ENCODE measurements at places on chromosomes 2 and 18.

- no peak for DNase-seq
Measured at GRCh38 chr18:54558609-54559585, 32.1 kb upstream of the DYNAP start.

- no peak for DNase-seq
Measured at GRCh38 chr2:31469648-31470047, 55.1 kb upstream of the XDH start.

- DNase-seq = no peak
Measured at GRCh38 chr2:192087398-192087958, 107.3 kb downstream of the TMEFF2 start.

DNA sequence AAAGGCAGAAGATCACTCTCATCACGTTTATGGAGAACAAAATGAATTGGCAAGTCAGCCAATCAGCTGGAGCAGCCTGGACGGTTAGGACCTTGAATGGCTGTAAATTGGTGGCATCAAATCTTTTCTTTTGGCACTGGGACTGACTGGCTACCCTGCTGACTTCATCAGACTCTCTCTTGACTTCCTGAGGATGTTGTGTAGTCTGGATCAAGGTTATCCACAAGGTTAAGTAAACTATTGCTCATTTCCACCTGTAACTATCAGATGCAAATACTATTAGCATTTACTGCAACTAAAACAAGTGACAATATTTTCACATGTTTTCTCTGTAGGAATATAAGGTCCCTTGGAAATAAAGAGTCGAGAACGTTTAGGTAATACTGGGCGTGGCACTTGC lies 134.3 kb upstream of the RASGRP3 start:
- DNase-seq = no peak

GRCh38 chr2:149355716-149356422 lies 25.5 kb downstream of the LYPD6 start:
- DNase-seq = no peak

DNA sequence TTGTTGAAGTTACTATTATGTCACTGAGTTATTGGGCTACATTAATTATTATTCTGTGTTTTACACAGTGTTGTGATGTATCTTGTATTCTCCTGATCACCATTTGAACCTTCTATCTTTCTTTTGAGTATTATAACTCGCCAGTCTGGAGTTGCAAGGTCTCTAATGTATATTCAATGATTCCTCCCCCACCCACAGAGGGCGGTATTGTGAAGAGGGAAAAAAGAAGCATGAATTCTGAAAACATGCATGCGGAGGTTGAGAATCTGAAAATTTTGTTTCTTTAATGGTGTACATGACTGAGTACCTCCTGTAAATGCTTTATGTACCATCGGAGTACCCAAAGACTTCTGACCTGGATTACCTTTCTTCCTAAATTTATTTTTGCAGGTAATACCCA lies 266.6 kb downstream of the NR4A2 start:
- no peak for DNase-seq

DNA sequence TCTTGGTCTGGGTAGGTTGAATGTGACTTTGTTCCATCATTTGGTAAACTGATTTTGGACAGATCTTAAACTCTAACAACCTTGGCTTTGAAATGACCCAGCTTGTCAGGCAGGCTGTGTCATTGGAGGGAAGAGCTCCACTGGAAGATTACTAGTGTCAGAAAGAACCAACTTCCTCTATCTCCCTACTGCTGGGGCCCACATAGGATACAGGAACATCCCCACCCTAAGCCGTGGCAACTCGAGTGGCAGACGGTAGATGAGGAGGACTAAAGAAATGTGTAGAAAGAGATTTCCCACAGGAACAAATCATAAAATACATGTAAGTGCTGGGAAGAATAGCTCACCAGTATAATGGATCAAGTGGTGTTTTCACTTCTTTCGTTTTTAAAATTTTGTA lies 4.3 kb upstream of the G6PC2 start:
- DNase-seq = no peak

GRCh38 chr18:78642296-78642951 lies 337.2 kb upstream of the SALL3 start:
- no peak for DNase-seq

GRCh38 chr2:160062292-160063005 lies at the start of gene PLA2R1:
Gene PLA2R1 (minus strand): TSS chr2:160062615. CDS start chr2:160062403, 212 bp downstream.
- DNase-seq = no peak

DNA sequence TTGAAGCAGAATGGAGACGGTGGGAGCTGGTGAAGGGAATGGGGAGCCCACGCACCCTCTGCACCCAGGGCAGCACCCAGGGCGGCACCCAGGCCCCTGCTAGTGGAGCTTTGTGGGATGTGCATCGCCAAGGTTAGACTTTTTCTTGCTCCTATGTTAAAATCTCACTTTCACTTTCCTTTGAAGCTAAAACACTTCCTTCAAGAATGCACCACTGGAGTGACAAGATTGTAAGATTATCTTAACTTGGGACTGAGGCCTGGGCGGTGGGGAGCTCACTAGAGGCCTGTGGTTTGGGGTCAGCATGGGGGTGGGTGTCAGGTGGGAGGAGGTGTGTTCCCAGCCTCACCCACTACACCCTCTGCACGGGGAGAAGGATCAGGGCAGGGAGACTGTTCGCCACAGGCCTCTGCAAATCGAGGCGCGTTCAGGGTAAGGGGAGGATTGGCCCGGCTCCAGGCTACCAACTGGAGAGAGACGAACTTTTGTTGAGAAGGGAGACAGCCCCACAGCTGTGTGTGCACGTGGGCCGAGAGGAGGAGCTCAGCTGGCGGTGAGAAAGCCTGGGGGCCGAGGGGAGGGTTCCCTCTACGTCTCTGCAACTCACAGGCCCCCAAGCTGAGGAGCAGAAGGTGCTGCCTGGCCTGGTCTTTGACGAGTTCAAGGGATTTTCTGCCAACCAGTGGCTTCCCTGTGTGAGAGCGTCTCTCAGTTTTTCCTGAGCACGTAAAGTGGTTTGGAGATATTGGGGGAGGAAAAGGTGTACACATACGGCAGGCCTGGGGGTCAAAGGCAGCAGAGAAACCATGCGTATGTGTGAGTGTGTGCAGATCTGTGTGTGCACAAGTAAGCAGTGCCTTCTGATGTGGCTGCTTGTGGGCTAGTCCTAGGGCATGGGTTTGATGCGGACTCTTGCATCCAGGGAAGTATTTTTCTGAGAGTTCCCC lies 147.7 kb downstream of the KLHL29 start:
- DNase-seq = no peak

DNA sequence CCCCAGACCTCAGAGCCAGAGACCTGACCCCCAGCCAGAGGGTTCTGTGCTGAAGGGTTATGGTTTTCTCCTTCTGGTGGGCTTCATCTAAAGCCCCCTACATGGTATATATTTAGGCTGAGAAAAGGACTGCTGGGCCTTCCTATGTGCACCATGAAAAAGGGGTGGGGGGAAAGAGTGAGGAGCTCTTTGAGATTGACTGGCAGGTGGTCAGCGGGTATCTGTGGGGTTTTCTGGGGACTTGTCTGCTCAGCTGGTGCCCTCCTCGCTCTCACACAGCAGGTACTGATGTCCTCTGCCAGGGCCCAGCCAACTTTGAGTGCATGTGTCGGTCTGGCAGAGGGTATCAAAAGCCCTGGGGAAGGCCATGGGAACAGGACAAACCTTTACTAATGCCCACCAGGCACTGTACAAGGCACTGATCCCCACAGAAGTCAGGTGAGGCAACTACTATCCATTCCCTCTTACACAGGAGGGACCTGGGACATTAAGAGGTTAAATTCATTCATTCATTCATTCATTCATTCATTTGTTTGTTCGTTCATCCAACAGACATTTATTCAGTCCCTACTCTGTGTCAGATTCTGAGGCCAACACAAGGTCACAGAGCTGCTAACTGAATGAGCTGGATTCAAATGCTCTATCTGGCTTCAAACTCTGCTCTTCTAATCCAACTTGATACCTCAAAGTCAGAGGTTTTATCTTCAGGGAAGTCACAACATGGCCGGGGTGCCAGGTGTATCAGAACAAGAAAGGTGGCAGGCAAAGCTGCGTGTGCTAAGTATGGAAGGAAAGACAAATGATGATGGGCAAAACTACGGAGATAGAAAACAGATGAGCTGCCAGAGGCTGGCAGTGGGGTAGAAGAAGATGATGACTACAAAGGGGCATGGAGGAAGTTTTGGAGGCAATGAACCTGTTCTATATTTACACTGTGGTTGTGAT lies 44.6 kb downstream of the REEP1 start:
- no peak for DNase-seq

- DNase-seq = no peak
Measured at GRCh38 chr2:25437881-25438662, 96.3 kb upstream of the DNMT3A start.

GRCh38 chr2:41182961-41183360 lies 731.1 kb upstream of the SLC8A1 start:
- DNase-seq = no peak

DNA sequence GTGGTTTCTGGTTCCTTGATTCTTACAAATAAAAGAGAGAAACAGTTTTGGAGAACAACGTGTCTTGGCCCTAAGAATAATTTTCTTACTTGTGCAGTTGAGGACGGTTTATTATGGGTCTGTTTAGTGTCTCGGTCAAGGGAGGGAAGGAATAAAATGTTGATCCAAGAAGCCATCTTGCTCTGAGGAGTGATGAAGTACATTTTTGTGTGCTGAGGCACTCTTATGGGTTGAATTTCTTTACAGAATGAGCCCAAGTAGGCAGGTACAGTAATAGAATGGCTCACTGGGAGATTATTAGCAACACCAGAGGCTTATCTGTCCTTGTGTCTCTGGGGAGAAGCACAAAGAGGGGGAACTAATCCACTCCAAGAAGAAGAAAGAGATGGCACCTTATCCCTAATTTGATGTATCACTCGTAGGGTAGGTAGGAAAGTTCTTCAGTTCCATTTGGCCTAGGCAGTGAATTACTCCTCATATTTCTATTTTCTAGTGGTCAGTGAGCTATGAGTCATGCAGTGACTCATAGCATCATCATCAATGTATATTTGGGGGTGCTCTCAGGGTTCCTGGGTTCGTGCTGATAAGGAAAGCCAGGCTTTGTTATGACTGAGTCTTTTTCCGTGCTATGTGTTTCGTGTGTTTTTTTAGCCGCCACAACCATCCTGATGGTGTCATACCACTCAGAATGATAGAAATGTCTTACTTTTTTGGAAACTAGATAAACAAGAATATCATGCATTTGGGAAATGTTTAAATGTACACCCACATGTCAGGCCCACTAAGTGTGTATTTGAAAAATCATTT lies 250.1 kb upstream of the CTAGE1 start:
- no peak for DNase-seq

DNA sequence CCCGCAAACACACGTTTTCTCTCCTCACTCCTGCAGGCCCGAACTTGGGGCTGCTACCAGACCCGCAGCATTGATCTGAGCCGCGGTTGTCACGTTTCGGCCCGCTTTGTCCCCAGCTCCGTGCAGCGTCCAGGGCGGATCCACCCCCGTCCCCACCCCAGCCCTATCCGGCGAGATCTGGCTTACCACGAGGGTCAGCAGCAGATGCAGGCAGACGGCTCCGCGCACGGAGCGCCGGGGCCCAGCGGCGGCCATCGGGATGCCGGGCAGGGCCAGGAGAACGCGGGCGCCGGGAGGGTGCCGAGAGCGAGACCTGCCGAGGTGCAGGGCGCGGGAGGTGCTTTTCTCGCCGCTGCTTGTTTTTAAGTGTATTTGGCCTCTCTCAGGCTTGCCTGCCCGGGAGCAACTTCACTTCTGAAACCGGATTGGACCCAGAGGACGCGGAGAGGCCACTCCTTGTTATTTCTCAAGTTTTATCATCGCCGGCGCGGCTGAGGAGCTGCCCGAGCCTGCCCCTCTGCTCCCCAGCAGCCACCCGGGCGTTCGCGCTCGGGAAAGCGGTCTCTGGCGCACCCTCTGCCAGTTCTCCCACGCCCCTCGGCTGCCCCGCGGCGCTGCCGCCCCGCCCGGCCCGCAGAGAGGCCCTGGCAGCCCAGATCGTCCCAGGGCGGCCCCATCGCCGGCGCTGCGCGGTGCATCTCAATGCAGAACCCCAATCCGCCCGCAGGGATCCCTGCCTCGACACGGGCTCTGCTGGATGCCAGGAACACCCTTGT lies at the start of gene DSC3:
Gene DSC3, minus strand, starts transcription at position 337 of the 776 bp plus-strand sequence. Its CDS starts 82 bp downstream, at position 255.
- no peak for DNase-seq

GRCh38 chr2:231554748-231555545 lies 24.7 kb upstream of the NMUR1 start:
- DNase-seq = no peak

DNA sequence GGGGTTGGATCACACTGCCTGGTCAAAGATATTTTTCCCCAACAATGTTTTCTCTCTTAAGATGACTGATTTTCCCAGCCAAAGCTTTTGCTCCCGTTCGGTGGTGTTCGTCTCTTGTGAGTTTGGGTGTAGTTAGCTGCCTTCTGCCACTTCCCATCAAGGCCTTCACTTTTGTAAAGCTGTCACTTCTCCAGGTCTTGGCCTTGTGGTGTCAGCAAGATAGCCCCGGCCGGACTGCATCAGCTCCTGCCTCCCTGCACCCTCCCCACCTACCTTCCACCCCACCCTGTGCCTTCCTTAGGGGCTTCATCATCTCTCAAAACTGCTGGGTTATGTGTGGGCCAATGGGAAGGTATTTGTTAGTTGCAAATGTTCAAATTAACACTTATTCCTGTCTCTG lies 228.9 kb downstream of the BCL11A start:
- no peak for DNase-seq

DNA sequence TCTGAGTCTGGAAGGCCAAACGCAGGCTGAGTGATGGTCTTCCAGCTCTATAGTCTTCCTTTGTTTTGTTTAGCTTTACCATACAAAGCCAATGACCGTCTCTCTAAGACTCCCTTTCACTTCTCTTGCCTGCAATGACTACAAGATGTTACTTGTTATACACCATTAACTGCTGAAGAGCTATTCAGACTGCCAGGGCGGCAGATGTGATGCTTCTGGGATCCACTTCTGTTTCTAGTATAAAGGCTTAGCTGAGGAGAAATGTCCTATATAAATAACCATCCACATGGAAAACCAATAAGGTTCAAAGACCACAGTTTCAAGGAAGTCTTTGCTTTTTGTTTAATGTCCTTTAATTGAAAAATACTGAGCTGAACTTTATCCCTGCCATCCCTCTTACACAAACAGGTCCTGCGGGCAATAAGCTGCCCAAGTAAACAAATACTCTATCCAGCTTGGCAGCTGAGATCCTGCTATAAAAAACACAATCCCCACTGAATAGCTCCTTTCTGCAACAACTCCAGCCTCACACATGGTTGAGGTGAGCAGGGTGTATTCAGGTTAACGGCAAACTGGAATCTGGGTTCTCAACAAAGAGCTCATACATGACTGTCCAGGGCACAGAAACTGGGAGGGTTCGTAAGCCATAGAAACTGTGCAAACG lies 124.6 kb downstream of the VIT start:
- no peak for DNase-seq

GRCh38 chr2:9318461-9319337 lies 104.6 kb downstream of the ITGB1BP1 start:
- DNase-seq = no peak

- DNase-seq = no peak
Measured at GRCh38 chr2:96526615-96527285, 9.8 kb upstream of the ARID5A start.

GRCh38 chr2:201939453-201939941 lies 94.2 kb upstream of the FZD7 start:
- no peak for DNase-seq

- DNase-seq = no peak
Measured at GRCh38 chr18:45793264-45793965, 32.1 kb upstream of the SIGLEC15 start.

GRCh38 chr2:236772220-236772837 lies 202.7 kb downstream of the ACKR3 start:
- DNase-seq = no peak
